Lower leg skin (tissue), 4 donors: ENCODE measurements at places on chromosomes 11 and 22. TPM values are rescaled to one million over a fixed set of nuclear protein-coding genes. Genes with fewer than 3 reads are reported as not detected.

Gene KRTAP5-9
- total RNA-seq, result not detected

Gene OMP
- not detected for total RNA-seq

Gene XBP1
- 138 TPM for total RNA-seq

DNA sequence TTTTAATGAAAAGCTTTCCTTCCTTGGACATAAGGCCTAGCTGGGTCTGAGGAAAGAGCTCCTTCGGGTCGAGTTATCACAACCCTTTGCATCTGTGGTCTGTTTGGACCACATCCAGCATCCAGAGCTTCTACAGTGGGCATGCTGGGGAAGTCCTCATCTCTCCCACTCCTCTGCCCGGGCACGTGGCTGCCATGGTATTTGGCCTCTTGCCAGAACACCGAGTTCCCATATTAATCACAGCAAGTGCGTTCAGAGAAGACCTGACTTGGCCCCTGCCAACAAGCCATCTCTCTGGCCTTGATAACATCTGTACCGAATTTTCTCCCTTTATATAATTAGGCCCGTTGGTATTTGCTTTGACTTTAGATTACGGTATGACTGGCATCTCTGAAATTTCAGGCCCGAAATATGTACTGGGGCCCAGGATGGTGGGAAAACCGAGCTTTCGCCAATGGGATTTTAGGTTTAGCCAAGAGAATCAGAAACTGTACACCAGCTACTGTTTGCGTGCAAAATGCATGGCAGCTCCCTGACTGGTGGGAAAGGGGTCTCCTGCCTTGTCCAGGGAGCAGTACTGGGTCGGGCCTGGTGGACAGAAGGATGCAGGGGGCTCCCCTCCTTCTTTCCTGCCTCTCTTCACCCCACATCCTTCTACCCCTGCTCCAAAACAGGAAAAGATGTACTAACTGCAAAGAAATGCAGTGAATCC lies 90.0 kb downstream of the MICAL2 start:
- no peak for DNase-seq

DNA sequence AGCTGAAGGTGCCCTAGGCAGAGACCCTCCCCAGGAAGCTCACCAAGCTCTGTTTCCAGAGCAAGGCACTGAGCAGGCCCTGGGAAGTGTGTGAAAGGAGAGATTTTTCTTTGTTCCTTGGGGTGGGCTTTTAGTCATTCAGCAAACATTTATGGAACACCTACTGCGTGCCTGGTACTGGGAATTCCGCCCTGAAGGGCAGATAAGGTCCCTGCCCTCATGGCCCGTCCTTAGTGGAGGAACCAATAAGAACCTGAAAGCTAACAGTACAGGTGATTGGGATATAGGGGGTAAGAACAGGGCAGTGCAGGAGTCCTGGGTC lies 3.9 kb downstream of the TMEM134 start:
- DNase-seq, result no peak

GRCh38 chr11:69920345-69921127 lies 101.3 kb upstream of the FGF3 start:
- DNase-seq, result peak; percentile 73

- DNase-seq, result no peak
These were observed 2082.1 kb upstream of the RAG2 start for GRCh38 chr11:38680166-38680565.

DNA sequence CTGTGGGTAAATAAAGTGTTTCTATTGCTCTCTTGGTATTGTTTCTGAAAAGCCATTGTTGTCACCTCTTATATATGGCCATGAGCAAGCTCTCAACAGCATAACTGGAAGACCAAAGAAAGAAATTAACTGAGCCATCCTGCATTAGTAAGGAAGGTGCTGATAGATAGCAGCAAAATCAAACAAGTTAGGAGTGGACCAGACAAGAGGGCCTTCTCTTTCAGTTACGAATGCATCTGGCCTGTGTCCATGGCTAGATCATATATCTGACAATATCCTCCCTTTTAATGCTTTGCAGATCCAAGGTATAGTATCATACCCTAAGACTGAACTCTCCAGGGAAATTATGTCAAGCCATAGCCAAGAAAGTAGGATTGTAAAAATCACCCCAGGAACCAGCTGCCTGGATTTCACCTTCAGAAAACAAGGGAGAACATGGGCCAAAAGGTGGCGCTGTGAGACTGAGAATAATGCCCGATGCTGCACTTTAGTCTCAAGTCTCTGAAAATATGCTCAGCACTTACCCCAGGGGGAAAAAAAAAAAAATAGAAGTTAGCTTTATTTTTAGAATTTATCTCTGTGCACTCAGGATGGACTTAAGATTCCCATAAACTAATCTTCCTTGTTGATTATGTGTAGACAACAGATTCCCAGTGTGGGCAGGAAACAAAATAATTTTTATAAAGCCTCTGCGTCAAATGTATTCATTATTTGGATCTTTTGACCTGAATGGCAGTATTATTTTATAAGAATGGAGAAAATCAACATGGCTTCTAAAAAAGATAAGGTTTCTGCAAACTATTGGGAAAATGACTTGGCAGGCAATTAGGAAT lies 415.1 kb downstream of the ETS1 start:
- peak; percentile 97 for DNase-seq

- DNase-seq, result no peak
These were observed 89.1 kb downstream of the CELSR1 start for GRCh38 chr22:46448333-46448732.
